ENCODE measurements at places on chromosomes 6 and 20. TPM values are rescaled to one million over a fixed set of nuclear protein-coding genes. Genes with fewer than 3 reads are reported as not detected.

GRCh38 chr6:57313711-57314471, 3.5 kb upstream of the PRIM2 start:
- peak; percentile 43 for DNase-seq

- no peak for DNase-seq
These were observed 15.1 kb downstream of the PKIG start for GRCh38 chr20:44597516-44597915.

DNA sequence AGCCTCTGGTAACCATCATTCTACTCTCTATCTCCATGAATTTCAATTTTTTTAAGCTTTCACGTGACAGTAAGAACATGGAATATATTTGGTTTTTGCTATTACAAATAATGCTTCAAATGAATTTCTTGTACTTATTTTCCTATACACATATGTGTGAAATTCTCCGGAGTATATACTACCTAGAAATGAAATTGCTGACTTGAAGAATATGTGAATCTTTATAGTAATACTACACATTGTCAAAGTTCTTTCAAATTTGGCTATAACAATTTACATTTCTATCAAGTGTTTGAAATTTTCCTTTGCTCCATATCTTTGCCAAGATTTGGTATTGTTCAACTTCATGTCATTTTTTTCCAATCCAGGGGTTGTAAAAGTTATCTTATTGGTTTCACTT, 11.6 kb upstream of the VGLL2 start:
- no peak for DNase-seq

DNA sequence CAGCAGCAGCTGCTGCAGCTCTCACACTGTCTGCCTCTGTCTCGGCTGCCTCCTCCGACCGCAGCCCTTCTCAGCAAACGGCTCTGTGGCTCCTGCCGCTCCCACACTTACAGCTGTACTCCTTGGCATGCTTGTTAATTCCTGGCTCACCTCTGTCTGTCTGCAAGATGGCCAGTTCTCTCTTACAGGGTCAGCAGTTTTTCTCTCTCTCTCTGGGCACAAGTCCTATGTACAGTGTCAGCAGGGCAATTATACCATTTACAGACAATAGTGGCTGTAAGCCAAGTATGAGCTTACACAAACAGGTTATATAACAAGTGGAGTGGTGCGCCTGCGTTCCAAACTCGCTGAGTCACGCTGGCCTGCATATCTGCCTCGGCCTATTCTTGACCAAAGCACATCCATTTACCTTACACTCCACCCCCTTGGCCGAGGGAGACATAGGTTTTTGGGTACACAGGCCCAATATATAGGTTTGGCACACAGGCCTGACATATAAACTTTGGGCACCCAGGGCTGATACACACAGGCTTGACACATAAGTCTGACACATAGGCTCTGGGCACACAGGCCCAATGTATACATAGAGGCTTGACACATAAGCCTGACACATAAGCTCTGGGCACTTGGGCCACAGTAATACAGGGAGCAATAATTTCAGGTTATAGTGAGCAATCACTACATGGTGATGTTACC, 4.4 kb downstream of the ZKSCAN3 start:
- DNase-seq = no peak

GRCh38 chr6:47655719-47656595, 42.4 kb upstream of the ADGRF4 start:
- peak; percentile 78 for DNase-seq

DNA sequence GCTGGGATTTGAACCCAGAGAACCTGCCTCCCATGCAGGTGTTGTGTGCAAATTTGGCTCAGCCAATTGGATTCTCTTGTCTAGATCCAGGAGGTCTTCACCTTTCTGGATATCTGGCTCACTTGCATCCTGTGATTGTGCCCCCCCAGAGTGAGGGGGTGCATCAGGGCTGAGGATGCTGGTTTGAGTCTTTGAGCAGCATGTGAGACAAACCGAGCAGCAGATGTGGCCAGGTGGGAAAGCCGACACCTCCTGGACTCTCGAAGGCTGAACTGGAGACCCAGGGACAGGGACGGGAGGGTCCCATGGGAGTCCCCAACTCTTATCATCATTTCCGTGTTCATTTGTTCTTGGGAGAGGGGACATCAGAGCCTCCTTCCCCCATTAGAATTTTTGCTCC, 30.6 kb upstream of the SULF2 start:
- DNase-seq = no peak

DNA sequence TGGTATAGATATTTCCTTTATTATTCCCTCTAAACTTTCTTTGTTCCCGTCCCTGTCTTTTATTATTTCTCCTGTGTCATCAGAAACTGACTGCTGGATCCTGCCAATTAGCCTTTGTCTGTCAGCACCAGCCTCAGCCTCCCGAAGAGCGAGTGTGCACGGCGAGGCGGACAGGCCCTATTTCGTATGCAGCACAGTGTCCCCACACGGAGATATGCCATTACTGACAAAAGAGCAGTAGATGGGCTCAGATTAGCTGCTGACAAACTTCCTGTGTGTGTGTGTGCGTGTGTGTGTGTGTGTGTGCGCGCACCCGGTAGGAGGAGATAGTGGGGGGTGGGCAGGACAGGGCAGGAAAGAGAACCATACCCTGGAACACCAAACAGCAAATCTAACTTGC, 99.5 kb upstream of the ZFP64 start:
- no peak for DNase-seq

- no peak for DNase-seq
These were observed 35.9 kb downstream of the DUSP22 start for GRCh38 chr6:328136-328670.

DNA sequence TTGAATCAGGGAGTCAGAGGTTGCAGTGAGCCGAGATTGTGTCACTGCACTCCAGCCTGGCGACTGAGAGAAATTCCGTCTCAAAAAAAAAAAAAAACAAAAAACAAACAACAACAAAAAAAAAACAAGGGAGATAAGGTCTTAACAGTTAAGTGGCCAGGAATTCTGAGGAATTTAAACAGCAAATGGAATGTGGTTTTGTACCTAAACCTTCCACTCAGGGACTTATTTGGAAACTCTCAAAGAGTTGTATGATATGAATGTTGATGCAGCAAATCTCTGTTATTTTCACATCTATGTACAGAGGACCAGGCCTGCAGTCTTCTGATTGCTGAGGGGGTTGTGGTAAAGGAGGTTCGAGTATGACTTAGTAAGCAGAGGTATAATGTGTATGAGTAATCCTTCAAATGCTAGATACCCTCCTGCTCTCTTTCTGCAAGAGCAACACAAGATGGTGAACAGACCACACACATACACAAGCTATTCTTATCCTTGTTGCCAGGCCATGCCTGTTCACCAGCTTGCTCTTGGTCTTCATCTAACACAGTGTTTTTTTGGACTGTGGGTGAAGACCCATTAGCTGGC, 174.9 kb upstream of the SCGN start:
- no peak for DNase-seq

- DNase-seq = peak; percentile 28
These were observed 137.6 kb downstream of the ZDHHC14 start for GRCh38 chr6:157518397-157519250.

DNA sequence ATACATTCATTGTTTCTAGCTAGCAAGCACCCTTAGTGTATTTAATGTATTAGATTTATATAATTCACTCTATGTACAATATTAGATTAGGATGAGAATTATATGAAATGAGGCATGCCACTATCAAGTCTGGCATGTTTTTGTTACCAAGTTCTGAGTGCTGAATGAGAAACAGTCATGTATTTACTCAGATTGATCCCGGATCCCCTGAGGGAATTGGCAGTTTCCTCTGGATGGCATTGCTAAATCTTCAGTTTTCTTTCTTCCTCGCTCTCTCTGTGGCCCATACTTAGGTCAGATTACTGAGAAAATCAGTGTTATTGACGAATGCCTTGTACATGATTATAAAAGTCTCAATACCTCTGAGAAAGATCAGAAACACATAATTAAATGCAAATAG, 66.6 kb downstream of the CDKAL1 start:
- DNase-seq = no peak

PHACTR3 gene
- total RNA-seq = 0.11 TPM

CBLN4 gene
- total RNA-seq = not detected

EYS gene
- total RNA-seq = not detected

LY6G6F gene
- not detected for total RNA-seq

SNX3 gene
- total RNA-seq = 111 TPM

CAP2 gene
- 8.9 TPM for total RNA-seq

MYLK4 gene
- 0.75 TPM for total RNA-seq

DEFB132 gene
- total RNA-seq = not detected

UCKL1 gene
- 101 TPM for total RNA-seq

Measured in Caco-2 (cell line).